ENCODE measurements at places on chromosomes 4 and X.

DNA sequence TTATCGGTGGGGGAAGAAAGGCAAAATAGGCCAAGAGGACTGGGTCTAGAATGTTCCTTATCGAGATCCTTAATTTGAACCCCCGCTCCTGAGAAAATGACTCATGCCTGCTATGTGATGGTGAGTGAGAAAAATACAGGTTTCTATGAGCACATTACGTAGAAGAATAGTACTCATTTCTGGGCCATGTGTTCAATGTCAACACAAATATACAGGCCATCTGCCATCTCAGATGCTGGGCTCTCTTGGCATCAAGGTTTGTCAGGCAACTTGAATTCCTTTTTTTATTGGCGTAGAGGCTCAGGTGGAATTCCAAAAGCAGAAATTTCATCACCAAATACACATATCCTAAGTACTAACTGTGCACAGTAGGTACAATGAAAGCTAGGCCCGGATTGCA is 81.4 kb upstream of the TRIM2 start:
- DNase-seq, result no peak

DNA sequence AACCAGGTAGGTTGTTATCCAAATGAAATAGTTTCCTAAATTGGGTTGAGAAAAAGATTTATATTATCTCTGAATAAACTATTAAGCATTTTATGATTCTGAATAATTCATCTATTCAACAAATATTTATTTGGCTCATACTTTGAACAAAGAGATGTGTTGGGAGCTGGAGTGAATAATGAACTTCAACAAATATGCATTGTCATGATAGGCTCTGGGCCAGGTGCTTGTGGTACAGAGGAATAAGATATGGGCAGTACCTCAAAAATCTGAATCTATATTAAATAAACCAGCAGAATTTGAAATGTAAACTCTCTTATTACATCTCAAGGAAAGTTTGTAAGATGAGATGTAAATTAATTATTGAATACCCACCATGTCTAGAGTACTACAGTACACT is 75.7 kb upstream of the DCLK2 start:
- DNase-seq, result no peak

GRCh38 chr4:151801547-151802516 is 41.0 kb upstream of the GATB start:
- peak; percentile 39 for DNase-seq

- no peak for DNase-seq
Measured at GRCh38 chrX:133668225-133668931, 253.1 kb upstream of the GPC4 start.

GRCh38 chr4:5615496-5616075 is 92.8 kb downstream of the EVC2 start:
- DNase-seq, result no peak

DNA sequence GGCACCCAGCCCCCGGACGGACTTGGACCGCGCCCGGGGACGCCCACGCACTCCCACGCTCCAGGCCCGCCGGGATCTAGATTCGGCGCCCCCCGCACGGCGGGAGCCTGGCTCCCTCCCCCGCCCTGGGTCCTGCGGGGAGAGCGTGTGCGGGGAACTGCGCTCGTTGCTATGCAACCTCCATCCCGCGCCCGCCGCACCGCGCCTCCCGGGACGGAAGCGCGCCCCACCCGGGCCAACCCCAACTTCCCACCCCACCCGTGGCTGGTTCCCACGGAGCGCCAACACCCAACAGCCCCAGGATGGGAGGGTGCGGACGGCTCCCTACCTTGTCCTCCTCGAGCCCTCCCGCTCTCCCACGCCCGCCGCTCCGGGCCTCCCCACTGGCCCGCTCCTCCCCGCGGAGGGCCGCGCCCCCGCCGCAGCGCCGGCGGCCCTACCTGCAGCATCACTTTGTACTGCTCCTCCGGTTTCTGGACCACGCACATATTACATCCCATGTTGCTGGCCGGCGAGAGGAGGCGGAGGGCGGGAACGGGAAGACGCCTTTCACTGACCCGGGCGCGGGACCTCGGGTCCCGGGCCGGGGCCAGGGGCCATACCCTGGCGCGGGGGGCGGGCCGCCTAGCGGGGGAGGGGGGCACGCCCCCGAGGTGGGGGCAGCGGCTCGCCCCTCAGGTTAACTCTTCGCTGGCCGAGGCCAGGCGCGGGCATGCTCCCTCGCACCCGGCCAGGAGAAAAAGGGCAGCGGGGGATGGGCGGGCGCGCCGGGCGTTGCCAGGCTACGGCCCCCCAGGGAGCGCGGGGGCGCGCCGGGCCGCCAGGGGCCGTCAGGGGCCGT is at the start of gene PDZD4:
PDZD4 (minus strand) TSS at position 746 of the 841 bp plus-strand sequence; CDS start at position 500, 246 bp downstream.
- DNase-seq, result no peak

DNA sequence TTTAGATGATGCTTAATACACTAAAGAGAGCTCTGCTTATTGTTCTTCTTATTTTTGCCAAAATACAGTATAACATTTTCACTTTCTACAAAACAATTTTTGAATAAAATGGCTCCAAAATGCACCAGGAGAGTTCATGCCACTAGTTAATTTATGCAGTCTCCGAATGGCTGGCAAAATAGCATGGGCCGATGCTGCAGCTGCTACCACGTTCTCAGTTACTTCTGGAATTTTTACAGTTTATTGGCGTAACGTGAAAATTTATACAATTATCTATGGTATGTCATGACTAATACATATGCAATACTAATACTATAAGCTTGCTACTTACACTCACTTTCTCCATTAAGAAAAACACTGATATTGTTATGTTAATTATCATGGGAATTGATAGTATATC is 16.5 kb downstream of the KLHL13 start:
- DNase-seq, result no peak
